Stimulated activated CD4-positive, alpha-beta T cell treated with anti-CD3 and anti-CD28 coated beads, TNF-alpha, amount 100 ng/mL, for 4 hours (primary cell): ENCODE measurements at places on chromosomes 16 and 17.

- DNase-seq: no peak
Observed at GRCh38 chr16:9256196-9256595, 164.8 kb downstream of the HAPSTR1 start.

- DNase-seq: no peak
Observed at GRCh38 chr17:50621574-50622031, 13.1 kb upstream of the ABCC3 start.

- DNase-seq: no peak
Observed at GRCh38 chr17:79695797-79696609, 34.7 kb upstream of the ENPP7 start.

DNA sequence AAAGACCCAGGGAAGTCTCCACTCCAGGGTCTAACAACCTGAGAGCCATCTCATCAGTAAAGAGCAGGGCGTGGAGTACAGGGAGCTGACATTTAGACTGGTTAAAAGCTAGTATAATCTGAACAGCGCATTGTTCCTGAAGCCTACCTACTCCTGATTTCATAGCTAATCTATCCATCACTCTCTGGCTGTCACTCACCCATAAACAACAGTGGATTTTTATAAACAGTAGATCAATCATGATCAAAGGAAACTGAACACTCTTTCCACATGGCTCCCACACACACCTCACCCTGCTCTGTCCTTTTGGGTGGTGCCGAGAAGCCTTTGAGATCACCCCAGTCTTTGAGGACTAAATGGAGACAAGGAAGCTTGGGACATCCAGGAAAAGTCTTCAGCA, 13.0 kb upstream of the COG1 start:
- no peak for DNase-seq

- DNase-seq: no peak
Observed at GRCh38 chr16:9599415-9600120, 508.1 kb downstream of the HAPSTR1 start.

DNA sequence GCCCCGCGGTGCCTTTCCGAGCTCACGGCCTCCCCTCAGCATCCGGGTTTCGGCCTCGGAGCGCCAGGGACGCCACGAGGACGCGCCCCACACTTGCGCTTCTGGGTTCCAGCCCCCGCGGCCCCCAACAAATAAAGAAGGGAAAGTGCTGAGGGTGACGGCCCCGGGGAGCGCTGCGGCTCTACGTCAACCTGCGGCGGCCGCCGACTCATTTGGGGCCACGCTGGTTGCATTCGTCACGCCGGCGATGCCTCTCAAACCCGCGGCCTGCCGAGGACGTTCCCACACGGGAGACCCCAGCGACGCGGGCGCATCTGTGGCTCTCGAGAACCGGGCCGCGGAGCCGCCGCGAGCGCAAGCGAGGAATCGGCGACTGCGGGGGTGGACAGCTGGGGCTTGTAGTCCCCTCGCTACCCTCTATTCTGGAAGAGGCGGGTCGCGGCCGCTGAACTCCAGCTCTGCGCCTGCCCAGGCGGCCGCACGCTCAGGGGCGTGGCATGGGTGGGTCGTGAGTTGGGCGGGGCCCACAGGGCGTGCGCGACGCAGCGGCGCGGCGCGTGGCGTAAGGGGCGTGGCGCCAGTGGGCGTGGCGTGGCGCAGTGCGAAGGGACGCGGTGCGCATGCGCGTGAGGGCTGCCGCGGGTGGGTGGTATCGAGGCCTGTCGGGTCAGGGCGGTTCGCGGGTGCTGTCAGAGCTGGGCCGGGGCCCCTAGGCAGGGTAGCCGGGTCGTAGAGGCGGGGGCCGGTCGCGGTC, at the start of gene AMZ2:
Gene AMZ2, plus strand, starts transcription at position 599 of the 754 bp plus-strand sequence. CDS start 2,145 bp downstream, outside the sequence.
- peak; percentile 99 for DNase-seq

GRCh38 chr17:51645056-51645455, 384.7 kb downstream of the UTP18 start:
- DNase-seq: no peak

- no peak for DNase-seq
Observed at GRCh38 chr16:529012-529575, 1.6 kb downstream of the CAPN15 start.

DNA sequence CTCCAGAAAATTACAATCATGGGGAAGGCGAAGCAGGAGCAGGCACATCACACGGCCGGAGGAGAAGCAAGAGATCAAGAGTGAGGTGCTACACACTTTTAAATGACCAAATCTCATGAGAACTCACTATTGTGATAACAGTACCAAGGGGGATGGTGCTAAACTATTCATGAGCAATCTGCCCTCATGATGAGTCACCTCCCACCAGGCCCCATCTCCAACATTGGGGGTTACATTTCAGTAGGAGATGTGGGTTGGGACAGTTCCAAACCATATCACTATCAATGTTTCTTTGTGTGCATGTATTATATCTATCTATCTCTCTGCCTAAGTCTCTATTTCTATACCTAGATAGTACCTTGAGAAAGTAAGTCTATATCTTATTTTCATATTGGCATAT, 724.8 kb downstream of the CDH11 start:
- no peak for DNase-seq

DNA sequence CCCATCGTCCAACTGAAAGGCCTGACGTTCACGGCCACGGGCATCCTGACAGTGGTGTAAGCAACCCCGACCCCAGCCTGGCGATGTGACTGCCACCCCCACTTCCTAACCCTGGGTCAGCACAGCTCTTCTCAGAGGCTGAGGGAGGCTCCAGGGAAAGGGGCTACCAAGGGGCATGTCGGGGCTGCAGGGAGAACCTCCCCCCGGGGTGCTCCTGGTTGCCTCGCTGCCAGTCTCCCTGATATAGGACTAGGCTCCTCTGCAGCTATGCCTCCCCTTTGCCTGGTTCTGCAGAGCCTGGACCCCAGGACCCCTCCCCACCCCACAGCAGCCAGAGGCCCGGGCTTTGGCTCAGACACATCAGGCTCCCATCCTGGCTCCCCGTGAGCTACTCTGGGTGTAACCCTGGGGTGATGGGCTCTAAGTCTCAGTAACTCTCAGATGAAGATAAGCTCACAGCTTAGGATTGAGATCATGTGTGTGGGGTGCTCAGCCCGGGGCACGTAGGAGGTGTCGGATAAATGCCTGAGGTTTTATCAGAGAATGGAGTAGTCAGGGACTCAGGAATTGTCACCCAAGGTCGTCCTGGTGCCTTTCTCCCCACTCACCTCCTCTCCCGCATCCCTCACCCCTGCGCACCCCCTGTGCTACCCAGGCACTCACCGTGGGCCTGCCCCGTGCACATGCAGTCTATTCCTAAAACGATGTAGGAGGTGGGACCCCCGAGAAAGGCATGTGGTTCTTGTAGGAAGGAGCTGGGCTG, 10.6 kb downstream of the ITGAD start:
- no peak for DNase-seq

- peak; percentile 25 for DNase-seq
Observed at GRCh38 chr17:79970576-79971068, 65.0 kb downstream of the TBC1D16 start.

DNA sequence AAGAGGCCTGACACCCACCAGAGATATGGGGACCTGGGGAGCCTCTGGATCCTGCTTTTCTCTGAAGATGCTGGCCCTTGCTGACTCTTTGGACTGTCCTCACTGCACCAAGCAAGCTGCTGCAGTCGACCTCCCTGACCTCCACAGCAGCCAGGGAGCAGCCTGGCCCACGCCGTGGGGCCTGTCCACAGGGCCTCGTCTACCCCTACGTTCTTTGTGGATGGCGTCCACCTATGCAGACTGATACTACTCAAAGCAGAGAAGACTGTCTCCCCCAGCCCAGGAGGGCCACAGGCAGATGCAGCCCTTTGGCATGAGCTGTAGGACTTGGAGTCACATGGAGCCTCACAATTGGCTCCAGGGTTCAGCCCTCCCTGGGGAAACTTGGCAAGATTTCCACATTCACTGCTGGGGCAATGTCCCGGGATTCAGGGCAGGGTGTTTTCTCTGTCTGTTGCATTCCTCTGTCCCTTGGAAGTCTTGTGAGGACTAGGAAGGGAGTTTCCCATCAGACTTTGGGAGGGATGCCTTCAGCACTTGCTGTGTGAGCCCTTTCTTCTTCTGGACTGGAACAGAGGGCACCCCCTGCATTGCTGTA, 152.2 kb downstream of the NTN1 start:
- no peak for DNase-seq

DNA sequence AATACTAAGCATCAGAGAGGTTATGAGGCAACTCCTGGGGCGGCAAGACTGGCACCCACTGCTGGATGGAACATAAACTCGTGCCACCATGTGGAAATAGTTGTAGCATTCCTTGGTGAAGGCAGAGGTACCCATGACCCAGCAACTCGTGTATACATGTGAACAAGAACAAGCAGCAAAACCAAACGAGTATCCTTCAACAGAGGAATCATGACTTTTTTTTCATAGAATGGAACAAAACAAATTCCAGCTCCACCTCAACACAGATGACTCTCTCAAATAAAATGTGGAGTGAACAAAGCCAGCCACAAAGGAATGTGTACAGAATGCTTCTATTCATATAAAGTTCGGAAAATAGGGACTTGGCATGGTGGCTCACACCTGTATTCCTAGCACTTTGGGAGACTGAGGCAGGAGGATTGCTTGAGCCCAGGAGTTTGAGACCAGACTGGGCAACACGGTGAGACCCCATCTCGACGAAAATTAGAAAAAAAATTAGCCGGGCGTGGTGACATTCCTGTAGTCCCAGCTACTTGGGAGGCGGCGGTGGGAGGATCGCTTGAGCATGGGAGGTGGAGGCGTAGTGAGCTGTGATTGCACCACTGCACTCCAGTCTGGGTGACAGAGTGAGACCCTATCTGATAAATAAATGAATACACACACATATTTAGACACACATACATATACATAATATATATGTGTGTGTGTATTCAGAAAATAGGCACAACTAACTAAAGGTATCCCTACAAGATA, 35.3 kb downstream of the B9D1 start:
- no peak for DNase-seq

DNA sequence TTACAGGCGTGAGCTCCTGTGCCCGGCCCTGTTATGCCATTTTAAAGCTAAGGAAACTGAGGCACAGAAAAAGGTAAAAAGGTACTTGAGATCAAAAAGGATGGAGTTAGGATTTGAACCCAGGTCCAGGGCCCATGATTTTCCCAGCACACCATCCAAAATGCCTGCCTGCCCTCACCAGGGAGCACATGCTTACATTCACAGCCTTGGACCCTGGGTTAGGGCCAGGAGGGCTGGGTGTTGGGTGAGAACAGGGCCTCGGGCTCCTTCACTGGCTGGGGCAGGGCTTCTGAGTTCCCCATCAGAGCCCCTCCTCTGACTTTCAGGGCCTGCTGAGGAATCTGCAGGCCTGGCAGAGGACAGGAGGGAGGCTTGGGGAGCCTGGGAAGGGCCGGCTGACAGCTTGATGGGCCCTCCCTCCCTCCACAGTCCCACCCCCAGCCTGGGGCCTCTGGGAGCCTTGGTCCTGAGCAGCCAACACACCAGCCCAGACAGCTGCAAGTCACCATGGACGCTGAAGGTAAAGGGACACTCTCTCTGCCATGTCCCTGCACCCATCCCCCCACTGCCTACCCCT, at the start of gene QPRT:
Gene QPRT, plus strand, starts transcription at position 490 of the 577 bp plus-strand sequence. Its CDS starts 18 bp downstream, at position 508.
- no peak for DNase-seq

DNA sequence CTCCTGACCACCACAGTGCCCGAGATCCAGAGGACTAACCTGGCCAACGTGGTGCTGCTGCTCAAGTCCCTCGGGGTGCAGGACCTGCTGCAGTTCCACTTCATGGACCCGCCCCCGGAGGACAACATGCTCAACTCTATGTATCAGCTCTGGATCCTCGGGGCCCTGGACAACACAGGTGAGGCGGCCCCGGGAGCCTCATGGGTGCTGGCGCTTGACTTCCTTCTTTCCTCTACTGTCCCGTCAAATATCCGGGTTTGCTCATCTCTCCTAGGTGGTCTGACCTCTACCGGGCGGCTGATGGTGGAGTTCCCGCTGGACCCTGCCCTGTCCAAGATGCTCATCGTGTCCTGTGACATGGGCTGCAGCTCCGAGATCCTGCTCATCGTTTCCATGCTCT, 13.7 kb downstream of the DHX38 start:
- no peak for DNase-seq

- no peak for DNase-seq
Observed at GRCh38 chr17:8580952-8581658, 49.4 kb downstream of the MYH10 start.

- DNase-seq: peak; percentile 72
Observed at GRCh38 chr17:27601069-27601974, 29.7 kb upstream of the LGALS9 start.
